ENCODE measurements at places on chromosomes 1 and 21. TPM values are rescaled to one million over a fixed set of nuclear protein-coding genes. Genes with fewer than 3 reads are reported as not detected.

Gene PALMD
- total RNA-seq, result 7.4 TPM

Gene TSPAN2
- 4.5 TPM for total RNA-seq

Gene TNN
- 0.38 TPM for total RNA-seq

Gene SLC44A3
- 4.7 TPM for total RNA-seq

Gene S100A7A
- total RNA-seq, result not detected

Gene PADI1
- total RNA-seq, result 0.14 TPM

Gene LDLRAD2
- total RNA-seq, result 0.14 TPM

DNA sequence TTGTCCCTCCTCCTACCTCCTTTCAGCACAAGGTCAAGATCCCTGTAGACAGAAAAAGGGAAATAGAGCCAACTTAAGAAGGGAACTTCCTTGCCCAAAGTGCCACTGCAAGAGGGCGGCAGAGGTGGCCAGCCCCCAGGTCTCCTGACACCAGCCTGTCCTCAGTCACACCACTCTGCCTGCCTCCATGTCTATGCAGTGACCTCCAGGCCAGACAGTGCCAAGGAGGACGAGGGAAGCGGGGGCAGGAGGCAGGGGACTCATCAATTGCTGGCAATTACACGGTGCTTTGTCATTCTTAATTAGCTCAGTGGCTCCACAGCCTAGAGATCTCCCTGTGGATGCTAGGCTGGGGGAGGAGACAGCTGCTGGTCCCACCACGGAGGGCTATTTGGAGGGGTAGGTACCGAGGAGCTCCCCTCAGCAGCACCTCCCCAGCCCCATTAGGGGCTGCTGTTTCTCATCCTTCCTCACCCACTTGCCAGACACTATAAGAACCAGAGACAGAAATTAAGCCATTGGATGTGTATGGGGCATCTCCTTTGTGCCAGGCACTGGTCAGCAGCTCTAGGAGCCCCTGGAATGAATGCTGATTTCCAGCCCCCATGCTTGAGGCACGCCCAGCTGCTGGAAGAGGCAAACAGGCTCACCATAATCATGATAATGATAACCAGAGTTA, 6.1 kb upstream of the LDLRAP1 start:
- DNase-seq, result no peak
- H3K27me3 ChIP-seq, result peaks cover 38% of the 10 kb centered on the region
- H3K4me1 ChIP-seq, result peaks cover 6% of the 10 kb centered on the region
- H3K4me3 ChIP-seq, result no peak overlapping the region
- no peaks in the 10 kb centered on the region for H3K36me3 ChIP-seq

- no peaks in the 10 kb centered on the region for H3K27me3 ChIP-seq
- H3K36me3 ChIP-seq, result peaks cover 4% of the 10 kb centered on the region
- DNase-seq, result no peak
- H3K27ac ChIP-seq, result no peak overlapping the region
- H3K4me3 ChIP-seq, result peak overlapping the region; percentile 81
- no peaks in the 10 kb centered on the region for H3K4me1 ChIP-seq
Measured at GRCh38 chr1:116417678-116418077, 44.6 kb downstream of the ATP1A1 start.

DNA sequence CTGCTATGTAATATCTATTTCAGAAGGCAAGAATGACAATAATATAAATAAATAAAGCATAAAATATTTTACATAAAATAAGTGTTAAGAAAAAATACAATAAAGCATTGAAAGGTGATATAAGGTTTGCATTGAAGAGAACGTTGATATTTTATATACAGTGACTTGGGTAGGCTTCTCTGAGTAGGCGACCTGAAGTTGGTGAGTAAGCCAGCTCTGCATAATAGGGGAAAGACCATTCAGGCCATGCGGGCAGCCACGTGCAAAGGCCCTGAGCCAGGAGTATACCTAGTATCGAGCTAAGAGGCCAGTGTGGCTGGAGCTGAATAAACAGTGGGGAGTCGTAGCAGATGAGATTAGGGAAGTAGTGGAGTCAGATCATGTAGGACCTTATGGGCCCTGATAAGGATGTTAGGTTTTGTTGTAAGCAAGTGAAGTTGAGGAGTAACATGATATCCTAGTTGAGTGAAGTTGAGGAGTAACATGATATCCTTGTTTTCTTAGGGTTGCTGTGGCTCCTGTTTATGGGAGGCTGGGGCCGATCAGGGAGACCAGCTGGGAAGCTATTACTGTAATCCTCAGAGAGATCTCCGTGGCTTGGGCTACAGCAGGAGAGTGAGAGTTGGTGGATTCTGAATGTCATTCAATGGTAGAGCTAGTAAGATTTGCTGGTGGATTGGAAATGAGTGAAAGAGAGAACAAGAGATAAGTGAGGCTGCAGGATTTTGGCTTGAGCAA, 22.0 kb downstream of the KCNK1 start:
- H3K36me3 ChIP-seq, result no peaks in the 10 kb centered on the region
- no peak overlapping the region for H3K4me3 ChIP-seq
- no peaks in the 10 kb centered on the region for H3K4me1 ChIP-seq

DNA sequence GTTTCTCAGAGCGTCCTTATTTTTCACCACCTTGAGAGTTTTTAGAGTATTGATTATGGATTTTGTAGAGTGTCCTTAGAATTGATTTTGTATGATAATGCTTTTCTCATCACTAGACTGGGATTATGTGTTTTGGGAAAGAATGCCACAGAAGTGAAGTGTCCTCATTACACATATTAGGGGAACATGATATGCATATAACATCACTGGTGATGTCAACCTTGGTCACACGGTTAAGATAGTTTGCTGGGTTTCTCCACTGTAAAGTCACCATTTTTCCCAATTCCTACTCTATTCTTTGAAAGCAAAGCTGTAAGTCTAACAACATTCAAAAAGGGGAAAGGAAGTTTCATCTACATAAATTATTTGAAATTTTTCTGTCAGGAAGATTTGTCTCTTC, 39.6 kb upstream of the PALMD start:
- H3K27me3 ChIP-seq, result no peaks in the 10 kb centered on the region
- DNase-seq, result no peak
- no peaks in the 10 kb centered on the region for H3K4me1 ChIP-seq
- H3K4me3 ChIP-seq, result no peak overlapping the region
- no peaks in the 10 kb centered on the region for H3K36me3 ChIP-seq

DNA sequence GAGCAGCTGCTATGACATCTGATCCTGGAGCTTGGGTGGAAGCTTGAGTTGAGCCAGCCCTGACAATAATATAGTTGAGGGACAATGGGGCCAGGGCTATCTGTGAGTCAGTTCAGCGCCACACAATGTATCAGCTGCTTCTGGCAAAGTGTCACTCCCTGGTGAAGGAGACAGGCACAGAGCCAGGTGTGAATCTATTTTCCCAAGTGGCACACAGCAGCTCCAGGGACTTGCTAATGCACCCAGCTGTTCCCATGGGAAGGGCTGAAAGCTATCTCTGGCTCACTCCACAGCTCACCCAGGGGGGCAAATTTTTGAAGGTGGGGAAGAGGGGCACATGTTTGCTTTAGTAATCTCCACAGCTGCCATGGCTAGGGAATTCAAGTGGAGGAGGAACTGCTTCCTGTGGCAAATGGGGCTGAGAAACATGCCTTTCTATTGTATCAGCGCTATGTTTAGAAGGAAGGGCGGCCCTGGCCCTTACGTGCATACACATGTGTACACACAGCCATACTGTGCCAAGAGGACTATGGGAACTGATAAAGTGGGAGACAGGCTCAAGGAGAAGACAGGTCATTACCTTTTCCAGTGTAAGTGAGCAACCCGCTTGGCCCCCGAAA, 2.2 kb downstream of the CYB5R1 start:
- peak; percentile 7 for DNase-seq
- no peaks in the 10 kb centered on the region for H3K27me3 ChIP-seq
- H3K4me3 ChIP-seq, result no peak overlapping the region
- H3K36me3 ChIP-seq, result peaks cover 14% of the 10 kb centered on the region
- H3K27ac ChIP-seq, result peak overlapping the region; percentile 57

DNA sequence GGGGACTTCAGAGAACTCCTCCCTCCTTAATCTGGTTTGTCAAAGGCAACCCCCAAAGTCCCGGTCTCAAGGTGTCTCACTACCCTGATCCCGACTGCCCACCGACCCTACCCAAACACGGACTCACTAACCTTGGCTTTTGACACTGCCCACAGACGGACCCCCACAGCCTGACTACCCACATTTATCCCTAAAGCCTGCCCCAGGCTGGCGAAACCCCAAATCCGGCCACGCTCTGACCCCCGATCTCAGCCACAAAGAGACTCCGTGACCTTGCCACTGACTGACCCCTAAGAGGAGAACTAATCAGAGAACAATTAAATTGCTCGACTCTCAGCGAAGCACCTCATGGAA, 5.2 kb downstream of the ID3 start:
- H3K27ac ChIP-seq, result peak overlapping the region; percentile 97
- H3K4me3 ChIP-seq, result peak overlapping the region; percentile 70
- DNase-seq, result no peak
- H3K27me3 ChIP-seq, result no peaks in the 10 kb centered on the region
- peaks cover 25% of the 10 kb centered on the region for H3K36me3 ChIP-seq

GRCh38 chr1:183619781-183620180, 15.8 kb downstream of the ARPC5 start:
- H3K36me3 ChIP-seq, result peaks cover 4% of the 10 kb centered on the region
- no peaks in the 10 kb centered on the region for H3K27me3 ChIP-seq
- no peak overlapping the region for H3K27ac ChIP-seq
- H3K4me1 ChIP-seq, result no peaks in the 10 kb centered on the region

DNA sequence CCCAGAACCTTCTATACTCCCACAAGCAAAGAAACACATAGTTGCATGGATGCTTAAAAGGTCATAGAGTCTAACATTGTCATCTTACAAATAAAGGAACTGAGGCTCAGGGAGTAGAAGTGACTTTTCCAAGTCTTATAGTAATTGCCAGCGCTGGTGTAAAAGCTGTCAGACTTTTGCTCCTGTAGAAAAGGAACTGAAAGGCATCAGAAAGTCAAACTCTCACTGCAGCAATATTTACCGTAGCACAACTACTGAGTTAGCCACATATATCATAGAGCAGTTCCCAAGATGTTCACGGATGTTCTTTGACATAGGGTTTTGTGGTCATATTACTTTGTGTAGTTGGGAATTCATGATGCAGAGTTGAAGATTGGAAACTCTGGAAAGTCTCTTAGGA, 16.6 kb upstream of the USP24 start:
- no peak for DNase-seq
- no peak overlapping the region for H3K27ac ChIP-seq
- no peaks in the 10 kb centered on the region for H3K4me1 ChIP-seq
- no peak overlapping the region for H3K4me3 ChIP-seq
- H3K36me3 ChIP-seq, result no peaks in the 10 kb centered on the region
- no peaks in the 10 kb centered on the region for H3K27me3 ChIP-seq

- no peak overlapping the region for H3K4me3 ChIP-seq
- H3K27me3 ChIP-seq, result no peaks in the 10 kb centered on the region
- H3K4me1 ChIP-seq, result no peaks in the 10 kb centered on the region
- DNase-seq, result no peak
- no peaks in the 10 kb centered on the region for H3K36me3 ChIP-seq
- no peak overlapping the region for H3K27ac ChIP-seq
Measured at GRCh38 chr1:29983321-29983720, 740.1 kb downstream of the MATN1 start.

- H3K36me3 ChIP-seq, result no peaks in the 10 kb centered on the region
- no peak overlapping the region for H3K27ac ChIP-seq
- H3K4me1 ChIP-seq, result no peaks in the 10 kb centered on the region
- no peaks in the 10 kb centered on the region for H3K27me3 ChIP-seq
- no peak for DNase-seq
Measured at GRCh38 chr1:152505083-152505482, 5.5 kb upstream of the LCE5A start.

GRCh38 chr1:45493116-45493697, 2.2 kb upstream of the TESK2 start:
- DNase-seq, result no peak
- no peaks in the 10 kb centered on the region for H3K27me3 ChIP-seq
- H3K4me1 ChIP-seq, result peaks cover 5% of the 10 kb centered on the region
- H3K4me3 ChIP-seq, result no peak overlapping the region

DNA sequence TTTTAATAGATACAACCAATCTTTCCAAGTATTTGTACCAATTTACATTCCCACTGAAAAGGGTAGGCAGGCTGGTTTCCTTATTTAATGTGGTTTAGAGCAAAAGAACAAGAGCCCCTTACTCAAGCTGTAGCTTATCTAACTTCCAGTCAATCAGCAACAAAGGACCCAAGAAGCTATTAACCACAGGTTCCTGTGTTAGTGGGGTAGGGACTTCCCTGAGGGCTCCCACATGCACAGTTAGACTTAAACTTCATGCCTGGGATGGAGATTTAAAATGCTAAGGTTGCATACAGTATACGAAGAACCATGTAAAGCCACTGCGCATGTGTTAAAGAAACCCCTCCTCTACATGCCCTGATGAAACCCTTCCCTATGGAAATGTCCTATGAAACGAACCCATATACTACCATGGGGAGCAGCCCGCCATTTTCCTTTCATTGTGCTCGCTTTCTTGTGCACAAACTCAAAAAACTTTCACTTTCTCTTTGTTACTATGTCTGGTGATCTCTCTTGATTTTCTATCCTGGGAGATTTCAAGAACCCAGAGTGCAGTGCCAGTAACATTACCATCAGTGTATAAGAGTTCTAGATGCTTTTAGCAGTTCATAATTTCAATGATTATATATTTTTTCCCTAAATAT, 23.3 kb upstream of the ST6GALNAC5 start:
- H3K36me3 ChIP-seq, result no peaks in the 10 kb centered on the region
- H3K27me3 ChIP-seq, result no peaks in the 10 kb centered on the region
- no peak for DNase-seq
- no peaks in the 10 kb centered on the region for H3K4me1 ChIP-seq
- H3K4me3 ChIP-seq, result no peak overlapping the region

DNA sequence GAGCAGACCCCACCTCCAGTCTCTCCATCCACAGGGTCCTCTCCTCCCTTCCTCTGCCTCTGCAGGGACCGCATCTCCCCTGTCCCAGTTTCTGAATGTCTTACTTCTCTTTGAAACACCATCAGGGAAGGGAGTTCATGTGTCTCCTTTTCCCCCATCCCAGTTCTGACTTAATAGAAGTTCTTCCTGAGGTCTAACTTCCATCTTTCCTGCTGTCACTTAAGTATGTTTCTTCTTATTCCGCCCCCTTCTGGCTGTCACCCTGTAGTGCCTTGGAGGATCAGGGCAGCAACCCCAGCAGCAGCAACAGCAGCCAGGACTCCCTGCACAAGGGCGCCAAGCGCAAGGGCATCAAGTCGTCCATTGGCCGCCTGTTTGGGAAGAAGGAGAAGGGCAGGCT, 29.3 kb downstream of the MYOG start:
- no peak overlapping the region for H3K4me3 ChIP-seq
- DNase-seq, result no peak
- H3K27ac ChIP-seq, result no peak overlapping the region
- H3K4me1 ChIP-seq, result no peaks in the 10 kb centered on the region
- H3K36me3 ChIP-seq, result no peaks in the 10 kb centered on the region

DNA sequence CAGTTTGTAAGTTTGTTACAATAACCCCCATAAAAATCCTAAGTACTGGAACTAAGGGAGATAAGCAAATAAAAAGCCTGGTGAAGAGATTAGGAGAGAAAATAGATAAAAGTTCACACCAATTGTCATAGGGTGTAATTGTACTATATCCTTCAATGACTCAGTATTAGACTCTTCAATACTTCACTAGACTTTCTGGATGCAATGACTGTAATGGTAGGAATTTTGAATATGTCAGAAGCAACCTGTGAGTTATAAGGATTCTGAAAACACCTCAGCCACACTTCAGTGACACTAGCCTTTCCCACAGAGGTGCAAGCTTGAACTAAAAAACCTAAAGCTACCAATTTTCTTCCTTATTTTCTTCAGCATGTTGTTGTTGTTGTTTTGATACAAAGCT, 147.9 kb downstream of the PTGER3 start:
- no peaks in the 10 kb centered on the region for H3K27me3 ChIP-seq
- no peaks in the 10 kb centered on the region for H3K4me1 ChIP-seq
- no peak overlapping the region for H3K4me3 ChIP-seq
- DNase-seq, result no peak

GRCh38 chr1:42469727-42470126, 6.6 kb downstream of the CCDC30 start:
- no peaks in the 10 kb centered on the region for H3K4me1 ChIP-seq
- no peak overlapping the region for H3K4me3 ChIP-seq
- H3K27ac ChIP-seq, result no peak overlapping the region
- no peaks in the 10 kb centered on the region for H3K27me3 ChIP-seq
- no peaks in the 10 kb centered on the region for H3K36me3 ChIP-seq

All from thymus (tissue), 14 donors.